Esophagus squamous epithelium (tissue), 5 donors: ENCODE measurements at places on chromosomes 12 and 14. TPM values are rescaled to one million over a fixed set of nuclear protein-coding genes. Genes with fewer than 3 reads are reported as not detected.

DNA sequence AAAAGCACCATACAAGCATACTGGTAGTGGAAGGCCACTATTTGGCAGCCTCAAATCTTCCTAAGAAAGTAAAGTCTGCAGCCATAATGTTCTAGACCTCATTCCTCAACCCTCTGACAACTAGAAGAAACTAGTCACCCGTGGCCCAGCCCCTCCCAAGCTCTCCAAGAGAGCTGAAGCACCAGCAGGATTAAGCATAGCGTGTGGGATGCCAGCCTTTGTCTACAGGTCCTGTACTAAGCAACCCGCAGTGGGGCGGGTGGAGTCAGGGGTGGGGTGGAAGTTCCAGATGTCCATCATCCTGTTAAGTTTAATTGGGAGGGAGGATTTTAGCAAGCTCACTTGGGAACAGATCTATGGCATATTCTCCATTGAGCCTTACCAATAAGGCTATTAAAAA is 14.2 kb downstream of the SLC11A2 start:
- DNase-seq: no peak

GRCh38 chr14:33017016-33017415 is 78.3 kb downstream of the NPAS3 start:
- DNase-seq: no peak

- DNase-seq: no peak
Measured at GRCh38 chr12:108825201-108825950, 32.0 kb downstream of the SSH1 start.

- DNase-seq: no peak
Measured at GRCh38 chr12:127172861-127173260, 1094.1 kb upstream of the TMEM132C start.

DNA sequence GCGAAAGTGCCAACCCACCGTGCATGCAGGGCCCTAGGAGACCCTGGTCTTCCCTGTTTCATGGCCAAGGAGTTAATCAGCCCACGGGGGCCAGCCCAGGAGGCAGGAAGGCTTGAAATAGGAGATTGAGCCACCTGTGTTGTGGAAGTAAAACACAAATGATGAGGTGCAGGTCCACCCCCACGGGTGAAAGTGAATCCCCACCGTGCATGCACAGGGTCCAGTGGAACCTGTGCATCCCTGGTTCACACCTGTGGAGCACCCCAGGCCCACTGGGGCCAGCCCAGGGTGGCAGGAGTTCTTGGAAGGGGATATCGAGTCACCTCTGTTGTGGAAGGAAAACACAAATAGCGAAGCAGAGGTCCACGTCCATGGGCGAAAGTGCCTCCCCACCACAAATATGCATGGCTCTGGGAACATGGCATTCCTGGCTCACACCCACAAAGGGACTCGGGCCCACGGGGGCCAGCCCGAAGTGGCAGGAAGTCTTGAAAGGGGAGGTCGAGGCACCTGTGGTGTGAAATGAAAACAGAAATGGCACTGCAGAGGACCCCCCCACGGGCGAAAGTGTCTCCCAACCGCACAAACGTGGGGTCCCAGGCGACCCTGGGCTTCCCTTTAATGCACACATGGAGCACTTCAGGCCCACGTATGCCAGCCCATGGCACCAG is 381.5 kb downstream of the ALG10 start:
- no peak for DNase-seq

DNA sequence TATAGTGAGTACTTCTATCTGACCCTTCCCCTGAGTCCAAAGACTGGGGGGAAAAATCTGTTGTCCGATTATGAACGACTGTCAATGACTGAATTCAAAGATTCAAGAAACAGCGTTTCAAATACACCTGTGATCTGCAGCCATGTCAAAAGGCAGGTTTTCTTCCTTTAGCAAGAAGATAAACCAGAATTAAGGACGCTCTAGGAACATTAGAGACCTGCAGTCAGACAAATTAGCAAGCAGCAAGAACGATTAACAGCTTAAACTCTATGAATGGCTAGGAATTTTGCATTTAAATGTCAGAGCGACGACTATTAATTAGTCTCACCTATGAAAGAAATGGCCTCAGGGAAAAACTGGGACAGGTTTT is 2.1 kb downstream of the DUSP6 start:
- no peak for DNase-seq

DNA sequence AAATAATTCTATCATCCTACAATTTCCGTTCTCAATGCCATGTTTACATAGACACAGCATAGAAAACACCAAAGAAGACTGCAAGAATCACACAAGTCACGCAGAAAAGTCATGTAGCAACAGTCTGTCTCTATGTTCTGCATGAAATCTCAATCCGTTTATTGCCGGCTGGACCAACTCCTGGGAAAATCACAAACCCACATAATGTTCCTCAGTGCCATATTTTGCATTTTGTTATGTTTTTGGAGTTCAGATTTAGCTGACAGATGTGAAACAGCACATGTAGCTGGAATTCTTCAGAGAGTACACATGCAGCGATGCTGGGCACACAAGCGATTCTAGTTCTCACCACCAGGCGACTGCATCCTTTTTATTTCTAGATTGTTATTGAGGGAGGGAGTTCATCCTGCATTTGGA is 193.1 kb downstream of the APAF1 start:
- no peak for DNase-seq

DNA sequence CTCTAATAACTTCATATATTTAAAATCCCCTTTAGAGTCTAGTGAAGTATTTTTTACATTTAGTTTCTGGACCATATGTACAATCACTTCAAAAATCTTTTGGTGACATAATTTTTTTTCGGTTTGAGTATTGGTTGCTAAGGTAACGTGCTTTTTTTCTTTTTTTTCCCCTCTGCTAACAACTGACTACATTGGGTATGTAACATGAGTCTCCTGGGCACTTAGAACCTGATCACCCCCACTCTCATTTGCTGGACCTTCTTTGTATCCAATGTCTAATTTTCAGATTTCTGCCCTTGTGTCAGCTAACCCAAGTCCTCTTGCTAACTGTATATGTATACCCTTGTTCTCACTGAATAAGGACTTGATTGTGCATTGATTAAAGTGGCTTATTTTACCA is 592.9 kb upstream of the FLRT2 start:
- DNase-seq: no peak

- DNase-seq: no peak
Measured at GRCh38 chr12:80756875-80757274, 40.2 kb downstream of the MYF5 start.

GRCh38 chr12:85872497-85873091 is 1.5 kb upstream of the NTS start:
- no peak for DNase-seq

GRCh38 chr14:86799244-86799647 is 1193.7 kb downstream of the GALC start:
- DNase-seq: no peak

- no peak for DNase-seq
Measured at GRCh38 chr14:24918822-24919221, 131.1 kb downstream of the STXBP6 start.

DNA sequence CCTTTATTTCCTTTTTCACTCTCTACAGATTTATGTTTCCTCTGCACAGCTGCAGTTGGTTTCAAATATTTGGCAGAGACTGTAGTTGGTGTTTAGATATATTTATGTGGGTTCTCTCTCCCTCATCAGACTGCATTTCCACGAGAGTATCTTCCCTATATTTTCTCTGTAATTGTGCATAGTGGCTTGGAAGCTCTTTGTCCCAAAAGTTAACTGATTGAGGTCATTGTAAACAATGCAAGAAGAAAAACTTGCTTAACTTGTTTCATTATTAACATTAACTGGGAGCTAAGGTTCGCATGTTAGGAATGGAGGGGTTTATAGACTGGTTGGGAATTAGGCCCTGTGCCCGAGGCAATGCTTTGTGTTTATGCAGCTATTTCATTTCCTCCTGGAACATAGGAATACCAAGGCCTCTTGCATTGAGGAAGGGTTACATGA is 216.9 kb upstream of the HMGA2 start:
- no peak for DNase-seq

DNA sequence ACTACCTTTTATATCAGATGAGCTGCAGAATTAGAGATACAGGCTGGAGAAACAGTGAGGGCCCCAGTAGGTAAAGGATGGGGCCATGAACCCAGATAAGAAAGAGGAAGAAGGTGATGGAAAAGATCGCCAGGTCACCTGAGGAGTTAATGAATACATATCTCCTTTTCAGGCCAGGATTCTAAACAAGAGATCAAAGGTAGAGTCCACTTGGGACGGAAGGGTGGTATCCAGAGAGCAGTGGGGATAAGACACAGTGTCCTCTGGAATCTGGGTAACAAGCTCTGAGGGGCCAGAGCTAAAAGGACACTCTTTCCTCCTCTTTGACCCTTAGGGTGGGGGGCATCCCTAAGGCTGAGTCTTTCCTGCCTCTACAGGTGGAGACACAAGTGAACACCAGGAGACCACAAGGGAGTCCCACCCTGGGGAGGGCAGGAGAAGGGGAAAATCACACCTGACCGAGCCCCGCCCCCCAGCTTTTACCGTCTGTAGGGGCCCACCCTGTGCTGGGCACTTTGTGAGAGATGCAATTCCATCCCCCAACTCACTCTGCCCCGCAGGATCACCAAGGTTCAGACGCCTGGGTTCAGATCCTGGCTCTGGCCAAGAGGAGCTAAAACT is 27.3 kb downstream of the SERPINA1 start:
- no peak for DNase-seq

DNA sequence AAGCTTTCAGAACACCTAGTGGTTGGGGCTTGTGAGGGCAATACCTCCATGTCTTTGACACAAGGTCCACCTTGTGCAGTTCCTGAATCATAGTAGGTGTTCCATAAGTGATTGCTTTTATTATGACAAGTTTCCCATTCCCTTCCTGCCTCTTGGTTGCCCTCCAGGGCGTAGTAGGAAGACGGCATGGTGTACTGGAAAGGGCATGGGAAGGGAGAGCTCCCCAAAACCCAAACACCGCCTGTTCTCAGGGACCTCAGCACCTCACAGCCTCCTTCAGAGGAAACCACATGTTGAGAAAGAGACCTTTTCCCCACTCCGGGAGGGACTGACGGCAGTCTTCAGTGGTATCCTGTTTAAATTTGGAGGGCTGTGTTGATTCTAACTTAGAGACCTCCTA is 21.1 kb downstream of the EVL start:
- DNase-seq: no peak

DNA sequence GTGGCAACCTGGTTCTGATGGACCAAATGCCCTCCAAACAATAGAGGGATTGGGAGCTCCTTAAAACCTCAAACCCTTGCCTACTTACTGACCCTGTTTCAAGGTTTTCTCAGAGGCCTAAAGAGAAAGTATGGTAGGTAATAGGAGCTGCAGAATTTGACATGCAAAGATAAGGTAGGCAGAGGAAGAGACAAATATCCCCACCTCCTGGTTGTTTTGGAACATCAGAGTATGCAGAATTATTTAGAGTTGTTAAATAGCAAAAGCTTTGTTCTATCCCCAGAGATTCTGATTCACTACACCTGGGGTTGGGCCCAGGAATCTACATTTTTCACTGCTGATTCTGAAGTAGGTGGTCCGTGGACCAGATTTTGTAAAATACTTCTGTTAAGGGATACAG is 421.2 kb downstream of the SOX5 start:
- DNase-seq: no peak

DNA sequence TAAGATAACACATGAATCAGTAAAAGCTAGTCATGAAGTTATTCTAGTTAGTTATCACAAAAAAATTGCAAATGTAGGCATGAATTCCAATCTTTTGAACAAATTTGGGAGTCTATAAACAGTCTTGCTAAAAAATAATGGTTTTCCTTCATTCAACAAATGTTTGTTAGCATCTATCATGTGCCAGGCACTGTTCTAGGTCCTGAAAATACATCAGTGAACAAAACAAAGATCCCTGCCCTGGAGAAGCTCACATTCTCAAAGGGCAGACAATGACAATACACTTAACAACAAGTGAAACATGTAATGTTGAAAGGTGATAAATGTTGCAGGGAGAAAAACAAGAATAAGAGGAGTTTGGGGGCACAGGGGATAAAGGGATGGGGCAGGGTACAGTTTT is 86.9 kb downstream of the OTX2 start:
- no peak for DNase-seq

GRCh38 chr12:113768850-113769249 is 197.3 kb downstream of the RBM19 start:
- no peak for DNase-seq

DNA sequence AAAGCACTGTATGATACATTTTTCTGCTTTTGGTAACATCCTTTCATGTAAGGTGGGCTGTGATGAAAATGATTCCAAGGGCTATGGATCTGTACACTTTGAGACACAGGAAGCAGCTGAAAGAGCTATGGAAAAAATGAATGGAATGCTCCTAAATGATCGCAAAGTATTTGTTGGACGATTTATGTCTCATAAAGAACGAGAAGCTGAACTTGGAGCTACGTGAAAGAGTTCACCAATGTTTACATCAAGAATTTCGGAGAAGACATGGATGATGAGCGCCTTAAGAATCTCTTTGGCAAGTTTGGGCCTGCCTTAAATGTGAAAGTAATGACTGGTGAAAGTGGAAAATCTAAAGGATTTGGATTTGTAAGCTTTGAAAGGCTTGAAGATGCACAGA is 22.1 kb upstream of the SRGAP1 start:
- DNase-seq: no peak

DNA sequence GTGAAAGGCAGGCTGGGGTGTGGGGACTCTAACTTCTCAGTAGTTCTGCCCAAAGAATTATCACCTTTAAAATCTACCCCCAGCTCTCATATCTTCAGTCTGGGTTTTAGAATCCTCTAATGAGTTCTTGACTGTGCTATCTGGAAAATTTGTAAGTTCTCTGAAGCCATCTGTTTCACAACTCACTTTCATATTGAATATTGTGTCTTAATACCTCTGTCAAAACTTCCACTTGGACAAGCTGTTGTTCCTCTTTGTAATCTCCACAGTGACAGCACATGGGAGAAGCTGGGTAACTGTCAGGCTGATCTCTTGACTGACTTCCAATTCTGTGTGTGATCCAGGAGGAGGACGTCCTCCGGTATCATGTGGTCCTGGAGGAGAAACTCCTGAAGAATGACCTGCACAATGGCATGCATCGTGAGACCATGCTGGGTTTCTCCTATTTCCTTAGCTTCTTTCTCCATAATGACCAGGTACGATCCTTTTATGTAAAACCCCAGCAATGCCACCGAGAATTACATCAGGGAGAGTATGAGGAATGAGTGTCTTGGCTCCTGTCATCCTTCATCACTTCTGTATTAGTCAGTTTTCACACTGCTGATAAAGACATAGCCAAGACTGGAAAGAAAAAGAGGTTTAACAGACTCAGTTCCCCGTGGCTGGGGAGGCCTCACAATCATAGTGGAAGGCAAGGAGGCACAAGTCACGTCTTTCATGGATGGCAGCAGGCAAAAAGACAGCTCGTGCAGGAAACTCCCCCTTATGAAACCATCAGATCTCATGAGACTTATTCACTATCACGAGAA is 111.9 kb downstream of the STAB2 start:
- DNase-seq: no peak

GRCh38 chr14:65255029-65255545 is 152.8 kb upstream of the MAX start:
- DNase-seq: no peak

- no peak for DNase-seq
Measured at GRCh38 chr12:18932211-18932610, 194.3 kb downstream of the CAPZA3 start.

RFLNA gene
- total RNA-seq: 0.45 TPM

OR4K1 gene
- total RNA-seq: not detected

ADAM20 gene
- total RNA-seq: 1.6 TPM

SYNDIG1L gene
- total RNA-seq: not detected

OVCH1 gene
- total RNA-seq: 0.38 TPM

RERG gene
- total RNA-seq: 1.4 TPM

TSPAN8 gene
- total RNA-seq: not detected

RBM19 gene
- 13.1 TPM for total RNA-seq

OLR1 gene
- total RNA-seq: 2.7 TPM

KRT72 gene
- total RNA-seq: not detected

OR4K14 gene
- not detected for total RNA-seq
